Stimulated activated CD4-positive, alpha-beta T cell treated with anti-CD3 and anti-CD28 coated beads, Interleukin-15, amount 100 ng/mL, for 1 hour (primary cell): ENCODE measurements at places on chromosomes 3 and 15.
A peak's percentile ranks its signal among the peaks of the same experiment; 100 is the strongest.

GRCh38 chr15:52039925-52040781 lies 21.1 kb downstream of the MAPK6 start:
- no peak for DNase-seq

DNA sequence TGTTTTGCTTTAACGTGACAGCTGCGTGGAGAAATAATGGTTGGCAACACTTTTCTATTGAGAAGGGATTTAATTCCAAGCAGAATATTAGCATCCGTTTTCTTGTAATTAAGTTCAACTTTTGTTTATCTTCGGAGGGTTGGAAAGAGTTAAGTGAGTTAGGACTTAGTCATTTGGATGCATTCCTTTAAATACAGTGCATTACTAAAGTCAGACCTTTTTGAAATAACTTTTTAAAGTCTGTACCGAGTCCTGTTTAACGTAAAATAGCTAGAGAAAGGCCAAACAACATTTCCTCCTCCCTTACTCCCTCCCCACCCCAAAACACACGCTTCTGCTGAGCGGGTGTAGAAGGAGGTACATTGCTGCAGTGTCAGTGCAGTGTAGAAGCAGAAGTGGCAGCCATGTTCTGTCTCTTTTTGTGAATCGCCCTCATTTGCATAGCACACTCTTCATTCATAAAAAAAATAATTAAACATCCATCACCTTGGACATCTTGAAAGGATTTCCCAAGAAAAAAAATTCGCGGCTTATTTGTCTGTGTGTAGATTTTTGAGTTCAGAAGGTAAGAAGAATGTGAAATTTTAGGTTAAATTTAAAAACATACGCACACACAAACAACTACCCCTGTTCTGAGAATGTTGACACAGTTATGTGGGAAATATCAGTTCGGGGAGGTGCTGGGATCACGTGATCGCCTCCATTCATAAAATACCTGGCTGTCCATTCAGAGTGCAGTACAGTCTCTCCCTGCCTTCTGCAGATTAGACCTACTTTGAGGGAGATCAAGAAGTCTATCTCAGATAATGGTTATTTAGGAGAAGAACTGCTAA lies 1.6 kb downstream of the SPRED1 start:
- DNase-seq, result no peak

DNA sequence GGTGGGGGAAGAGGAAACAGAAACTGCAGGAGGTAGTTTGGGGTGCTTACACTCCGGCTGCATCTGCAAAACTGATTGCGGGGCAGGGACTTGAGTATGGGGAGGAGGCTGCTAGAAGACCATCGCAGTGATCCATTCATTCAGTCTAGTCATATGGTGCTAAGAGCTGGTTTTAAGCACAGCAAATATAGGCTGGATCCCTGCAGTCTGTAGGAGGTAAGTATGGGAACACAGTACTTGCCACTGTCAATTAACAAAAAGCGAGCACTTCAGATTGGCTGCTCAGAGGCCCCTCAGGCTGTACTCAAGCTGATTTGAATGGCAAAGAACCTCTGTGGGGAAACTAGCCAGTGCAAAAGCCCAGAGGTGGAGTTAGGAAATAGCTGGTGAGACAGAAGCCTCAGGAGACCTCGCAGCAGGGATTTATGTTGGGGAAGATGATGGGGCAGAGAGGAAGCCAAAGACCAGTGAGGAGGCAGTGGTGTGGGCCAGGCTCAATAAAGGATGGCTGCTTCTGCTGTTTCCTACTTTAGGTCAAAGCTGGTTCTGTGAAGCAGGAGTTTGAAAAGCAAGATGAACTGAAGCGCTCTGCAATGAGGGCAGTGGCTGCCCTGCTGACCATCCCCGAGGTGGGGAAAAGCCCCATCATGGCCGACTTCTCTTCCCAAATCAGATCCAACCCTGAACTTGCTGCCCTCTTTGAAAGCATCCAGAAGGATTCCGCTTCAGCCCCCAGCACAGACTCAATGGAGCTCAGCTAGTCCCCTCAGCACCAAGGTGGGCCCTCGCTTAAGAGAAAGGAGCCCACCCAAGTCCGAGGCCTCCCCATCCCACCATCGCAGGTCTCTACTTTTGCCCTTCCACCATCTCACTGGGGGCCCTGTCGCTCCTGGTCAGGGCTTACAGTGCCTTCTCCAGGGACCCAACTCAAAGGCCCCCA lies 7.9 kb downstream of the RPL32 start:
- DNase-seq, result no peak

- no peak for DNase-seq
These were observed 18.3 kb downstream of the STIMATE start for GRCh38 chr3:52879090-52879489.

DNA sequence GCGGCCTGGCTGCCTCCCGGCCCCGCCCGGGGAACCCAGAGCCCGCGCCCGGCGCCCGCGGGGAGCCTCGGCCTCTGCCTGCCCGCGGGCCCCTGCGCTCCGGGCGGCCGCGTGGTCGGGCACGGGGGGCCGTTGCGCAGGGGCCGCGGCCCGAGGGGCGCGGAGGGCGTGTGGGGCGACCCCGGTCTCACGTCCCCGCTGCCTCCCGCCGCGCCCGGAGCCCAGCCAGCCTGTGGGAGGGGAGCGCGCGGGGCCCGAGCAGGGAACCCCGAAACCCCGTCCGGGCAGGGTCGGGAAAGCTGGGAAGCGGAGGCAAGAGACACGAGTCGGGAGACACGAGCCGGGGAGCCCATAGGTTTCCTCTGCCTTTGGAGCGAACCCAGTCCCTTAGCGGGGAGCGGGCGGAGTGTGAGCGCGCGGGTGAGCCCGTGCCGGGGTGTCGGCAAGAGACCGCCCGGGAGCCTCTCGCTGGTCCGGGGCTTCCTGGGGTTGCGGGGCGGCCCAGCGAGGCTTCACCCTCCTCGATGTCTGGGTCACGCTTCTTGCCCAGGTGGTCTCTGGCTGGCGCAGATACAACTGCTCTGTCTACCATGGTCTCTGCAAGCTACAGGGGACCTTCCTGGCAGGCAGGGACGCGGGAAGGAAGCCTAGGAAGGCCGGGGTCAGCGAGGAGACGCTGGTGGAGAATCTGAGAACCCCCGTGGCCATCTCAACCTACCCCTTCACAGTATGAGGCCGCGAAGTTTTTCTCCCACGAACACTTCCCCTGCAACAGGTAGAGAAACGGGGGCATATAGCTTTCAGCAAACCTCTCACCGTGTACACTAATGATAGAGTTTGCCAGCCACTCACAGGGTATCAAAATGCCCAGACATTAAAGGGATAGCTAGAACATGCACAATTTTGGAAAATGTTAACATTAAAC lies 586 bp downstream of the LRRK1 start:
- DNase-seq, result no peak

- DNase-seq, result peak; percentile 44
These were observed 55.3 kb upstream of the CA12 start for GRCh38 chr15:63436872-63437375.

- no peak for DNase-seq
These were observed 35.4 kb upstream of the SPRED1 start for GRCh38 chr15:38217191-38217595.

- no peak for DNase-seq
These were observed 118.3 kb downstream of the FNDC3B start for GRCh38 chr3:172157564-172158258.

DNA sequence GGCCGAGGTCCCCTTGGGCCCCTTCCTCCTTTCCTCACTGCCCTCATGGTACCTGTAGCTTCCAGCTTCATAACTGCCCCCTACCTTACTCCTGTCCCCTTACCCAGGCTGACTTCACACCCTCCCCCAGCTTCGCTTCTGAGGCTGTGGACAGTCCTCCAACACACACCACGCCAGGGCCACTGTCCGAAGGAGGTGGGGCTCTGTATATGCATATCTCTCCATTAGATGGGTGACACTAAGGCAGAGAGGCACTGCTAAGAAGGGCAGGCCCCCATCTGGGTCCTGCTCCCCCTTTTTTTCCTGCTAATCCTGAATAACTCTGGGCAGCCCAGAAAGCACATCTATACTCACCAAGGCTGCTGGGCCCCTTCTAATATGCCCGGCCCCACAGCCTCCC lies 1.0 kb upstream of the COL7A1 start:
- no peak for DNase-seq

- no peak for DNase-seq
These were observed 102.9 kb upstream of the KLF13 start for GRCh38 chr15:31223478-31224350.

GRCh38 chr15:71044006-71044405 lies 71.3 kb upstream of the THSD4 start:
- DNase-seq, result no peak

DNA sequence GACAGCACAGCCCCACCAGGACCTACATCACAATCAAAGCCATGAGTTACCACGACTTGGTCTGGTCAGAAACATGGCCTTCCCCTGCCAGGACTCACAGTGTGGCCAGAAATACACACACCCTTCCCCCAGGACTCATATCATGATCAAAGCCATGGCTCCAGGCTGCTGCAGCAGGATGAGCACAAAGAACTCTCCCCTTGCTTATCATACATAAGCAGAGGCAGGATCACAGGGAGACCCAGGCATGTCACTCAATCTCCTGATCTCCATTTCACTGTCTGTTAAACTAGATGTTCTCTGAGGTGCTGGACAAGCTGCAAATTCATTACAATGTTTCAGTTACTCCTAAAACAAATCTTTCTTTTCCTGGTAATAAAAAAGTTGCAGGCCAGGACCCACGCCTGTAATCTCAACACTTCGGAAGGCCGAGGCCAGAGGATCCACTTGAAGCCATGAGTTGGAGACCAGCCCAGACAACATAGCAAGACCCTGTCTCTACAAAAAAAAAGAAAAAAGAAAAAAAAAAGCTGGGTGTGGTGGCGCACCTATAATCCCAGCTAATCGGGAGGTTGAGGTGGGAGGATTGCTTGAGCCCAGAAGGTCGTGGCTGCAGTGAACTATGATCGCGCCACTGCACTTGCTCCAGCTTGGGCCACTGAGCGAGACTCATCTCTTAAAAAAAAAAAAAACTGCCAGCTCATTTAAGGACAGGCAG lies 1.2 kb downstream of the PFKFB4 start:
- no peak for DNase-seq

GRCh38 chr3:48347500-48347899 lies 14.0 kb upstream of the SPINK8 start:
- no peak for DNase-seq

DNA sequence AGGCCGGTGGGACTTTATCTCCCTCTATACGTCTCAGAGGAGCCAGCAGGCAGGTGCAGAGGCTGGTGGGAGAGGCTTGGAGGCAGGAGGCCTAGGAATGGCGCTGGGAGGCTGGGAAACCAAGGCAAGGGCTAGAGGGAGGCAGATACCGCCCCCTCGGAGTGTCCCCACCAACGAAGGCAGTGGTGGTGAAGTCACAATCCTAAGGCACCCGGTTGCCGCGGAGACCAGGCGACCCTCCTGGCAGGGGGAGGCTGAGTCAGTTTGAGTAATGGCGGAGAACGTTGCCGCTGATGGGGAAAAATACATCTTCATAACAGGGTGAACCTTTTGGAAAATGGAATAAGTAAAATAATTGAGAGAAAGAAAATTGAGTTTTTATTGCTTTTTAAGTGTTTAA lies 29.9 kb upstream of the CACNA2D2 start:
- no peak for DNase-seq

- DNase-seq, result no peak
These were observed 4.4 kb downstream of the WDR73 start for GRCh38 chr15:84649706-84650105.

DNA sequence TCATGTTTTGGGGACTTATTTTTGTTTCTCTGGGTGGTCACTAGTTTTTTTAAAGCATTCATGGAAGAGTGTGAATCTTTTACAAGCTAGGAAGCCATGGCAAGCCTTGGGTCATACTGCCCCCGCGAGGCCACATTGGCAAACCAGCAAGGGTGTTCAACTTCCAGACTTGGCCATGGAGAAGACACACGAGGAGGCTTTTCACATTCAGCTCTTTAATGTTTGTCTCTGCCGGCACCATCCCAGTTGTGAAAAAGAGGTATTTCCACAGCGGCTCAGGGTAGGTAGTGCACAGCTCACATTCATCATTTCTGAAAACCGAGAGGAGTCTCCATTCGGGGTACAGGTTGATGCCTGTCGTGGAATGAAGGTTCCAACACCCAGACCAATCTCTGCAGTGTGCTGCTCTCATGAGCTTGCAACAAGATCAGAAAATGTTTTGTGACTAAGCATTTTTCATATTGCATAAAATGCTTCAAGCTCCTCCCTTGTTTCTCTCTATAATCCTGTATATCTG lies 7.7 kb downstream of the CCR5 start:
- peak; percentile 27 for DNase-seq

- no peak for DNase-seq
These were observed 1.7 kb downstream of the BFSP2 start for GRCh38 chr3:133401374-133402135.

GRCh38 chr15:88031461-88031860 lies 225.1 kb downstream of the NTRK3 start:
- DNase-seq, result no peak

DNA sequence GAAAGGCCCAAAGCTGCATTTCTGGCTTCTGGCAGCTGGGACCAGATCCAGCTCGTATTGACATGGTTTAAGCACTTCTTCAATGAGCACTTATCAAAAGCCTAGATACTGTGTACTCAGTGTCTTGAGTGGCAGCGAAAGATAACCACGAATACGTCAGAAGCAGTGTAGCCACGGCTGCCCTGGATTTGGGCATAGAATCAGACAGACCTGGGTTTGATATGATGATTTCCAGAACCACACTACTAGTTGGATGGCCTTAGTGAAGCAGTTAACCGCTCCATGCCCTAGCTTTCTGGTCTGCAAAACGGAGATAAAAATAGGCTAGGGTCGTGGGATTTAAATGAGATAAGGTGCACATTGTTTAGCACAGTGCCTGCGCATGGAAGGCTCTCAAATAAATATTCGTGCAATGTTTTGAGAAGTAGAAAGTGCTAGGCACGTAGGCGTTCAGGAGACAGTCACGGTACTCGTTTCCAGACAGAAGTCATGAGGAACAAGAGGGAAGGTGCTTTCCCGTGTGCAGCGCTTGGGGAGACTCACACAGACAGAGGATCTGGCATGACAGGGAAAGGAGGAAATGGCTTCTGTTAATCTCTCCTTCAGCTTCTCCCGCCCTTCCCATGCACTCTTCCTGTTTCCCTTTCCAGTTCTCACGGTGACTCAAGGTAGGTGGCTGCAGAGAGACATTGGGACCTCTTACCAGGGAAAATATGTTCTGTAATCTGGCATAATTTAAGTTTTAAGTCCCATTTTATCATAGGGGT lies 70.3 kb downstream of the CCNL1 start:
- no peak for DNase-seq

DNA sequence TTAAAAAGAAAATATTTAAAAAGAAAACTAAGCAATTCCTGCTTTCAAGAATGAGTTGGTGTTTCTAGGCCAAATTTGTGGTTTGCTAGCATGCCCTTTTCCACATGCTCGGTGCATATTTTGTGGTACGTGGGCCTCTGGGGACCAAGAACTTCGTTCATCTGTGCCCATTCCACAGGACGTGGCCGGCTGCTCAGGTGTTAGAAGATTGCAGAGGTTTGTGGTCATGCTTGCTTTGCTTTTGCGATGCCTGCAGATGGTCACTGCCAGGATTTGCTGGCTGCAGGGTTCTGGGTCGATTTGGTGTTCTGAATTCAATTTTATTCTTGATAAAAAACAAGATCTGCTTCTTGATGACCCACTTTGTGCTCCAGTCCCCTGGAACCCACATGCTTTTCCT lies 7.5 kb downstream of the PSTPIP1 start:
- DNase-seq, result no peak
